Bronchial epithelial cell (primary cell): ENCODE measurements at places on chromosomes 1 and 21. TPM values are rescaled to one million over a fixed set of nuclear protein-coding genes. Genes with fewer than 3 reads are reported as not detected.

Gene FBLIM1
- 60.9 and 72.4 TPM in 2 replicates for total RNA-seq

Gene PTGS2
- total RNA-seq: 13.6 and 22.1 TPM in 2 replicates

Gene ARTN
- total RNA-seq: 8.7 and 20.1 TPM in 2 replicates

Gene TNN
- not detected in 2 replicates for total RNA-seq

Gene LCE6A
- total RNA-seq: not detected in 2 replicates

Gene TBX15
- total RNA-seq: not detected in 2 replicates

Gene SERINC2
- 23.2 and 40.7 TPM in 2 replicates for total RNA-seq

Gene GIPC2
- 0.38 and 1.1 TPM in 2 replicates for total RNA-seq

Gene NUF2
- 0.79 and 1.0 TPM in 2 replicates for total RNA-seq

Gene GRIK1
- not detected in 2 replicates for total RNA-seq

Gene TMEM200B
- total RNA-seq: 0.77 and 1.1 TPM in 2 replicates

Gene DNAH14
- 10.5 and 11.9 TPM in 2 replicates for total RNA-seq

GRCh38 chr1:160309571-160309970 lies 24.6 kb upstream of the PEX19 start:
- DNase-seq: no peak

- no peak for DNase-seq
Observed at GRCh38 chr1:67584938-67585337, 100.1 kb upstream of the GADD45A start.

- no peak for DNase-seq
Observed at GRCh38 chr1:241548008-241548407, 15.8 kb downstream of the KMO start.

GRCh38 chr1:19425646-19426239 lies 59.6 kb downstream of the CAPZB start:
- no peak for DNase-seq

- DNase-seq: no peak
Observed at GRCh38 chr1:36612881-36613280, 130.2 kb upstream of the CSF3R start.

GRCh38 chr1:14733048-14733778 lies 134.7 kb downstream of the KAZN start:
- peak; percentile 98 for DNase-seq

- DNase-seq: no peak
Observed at GRCh38 chr1:21670956-21671902, 2.1 kb upstream of the RAP1GAP start.

DNA sequence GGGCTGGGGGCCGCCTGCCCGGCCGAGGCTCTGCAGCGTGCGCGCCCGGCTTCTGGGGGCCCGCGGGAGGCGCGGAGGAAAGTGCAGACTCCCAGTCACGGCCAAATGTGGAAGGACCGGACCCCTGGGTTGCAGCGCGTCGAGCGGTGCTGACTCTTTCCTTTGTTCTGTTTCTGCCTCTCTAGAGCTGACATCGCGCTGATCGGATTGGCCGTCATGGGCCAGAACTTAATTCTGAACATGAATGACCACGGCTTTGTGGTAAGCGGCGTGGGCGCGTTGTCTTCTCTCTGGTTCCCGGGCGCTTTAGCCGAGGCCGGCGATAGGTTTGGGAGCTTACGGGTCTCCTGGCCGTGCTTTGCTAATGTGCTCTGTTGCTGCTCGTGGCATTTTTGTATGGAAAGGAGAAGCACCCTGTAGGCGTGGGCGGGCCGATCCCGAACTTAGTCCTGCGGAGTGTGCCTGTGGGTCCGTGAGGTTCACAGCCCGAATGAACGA lies 629 bp downstream of the PGD start:
- peak; percentile 25 for DNase-seq

GRCh38 chr1:187481581-187482148 lies 652.9 kb downstream of the PLA2G4A start:
- DNase-seq: no peak

GRCh38 chr1:231165371-231165770 lies 3.5 kb downstream of the TRIM67 start:
- DNase-seq: peak; percentile 69

DNA sequence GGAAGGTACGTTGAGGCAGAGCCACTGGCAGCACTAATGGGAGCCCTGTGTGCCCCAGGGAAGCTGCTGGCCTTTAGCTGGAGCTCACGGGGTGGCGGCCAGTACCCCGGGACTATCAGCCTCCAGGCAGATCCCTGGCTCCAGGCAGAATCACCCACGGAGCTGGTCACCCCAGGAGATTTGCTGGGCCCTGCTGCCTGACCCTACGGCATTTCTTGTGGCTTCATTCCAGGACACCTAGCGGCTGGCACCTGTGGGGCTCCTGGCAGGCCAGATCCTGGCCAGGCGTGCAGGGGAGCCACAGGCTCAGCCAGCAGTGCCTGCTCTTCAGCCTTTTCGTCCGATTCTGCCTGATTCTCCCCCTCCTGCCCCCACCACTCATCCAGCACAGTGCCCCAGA lies 7.1 kb downstream of the PADI1 start:
- no peak for DNase-seq

DNA sequence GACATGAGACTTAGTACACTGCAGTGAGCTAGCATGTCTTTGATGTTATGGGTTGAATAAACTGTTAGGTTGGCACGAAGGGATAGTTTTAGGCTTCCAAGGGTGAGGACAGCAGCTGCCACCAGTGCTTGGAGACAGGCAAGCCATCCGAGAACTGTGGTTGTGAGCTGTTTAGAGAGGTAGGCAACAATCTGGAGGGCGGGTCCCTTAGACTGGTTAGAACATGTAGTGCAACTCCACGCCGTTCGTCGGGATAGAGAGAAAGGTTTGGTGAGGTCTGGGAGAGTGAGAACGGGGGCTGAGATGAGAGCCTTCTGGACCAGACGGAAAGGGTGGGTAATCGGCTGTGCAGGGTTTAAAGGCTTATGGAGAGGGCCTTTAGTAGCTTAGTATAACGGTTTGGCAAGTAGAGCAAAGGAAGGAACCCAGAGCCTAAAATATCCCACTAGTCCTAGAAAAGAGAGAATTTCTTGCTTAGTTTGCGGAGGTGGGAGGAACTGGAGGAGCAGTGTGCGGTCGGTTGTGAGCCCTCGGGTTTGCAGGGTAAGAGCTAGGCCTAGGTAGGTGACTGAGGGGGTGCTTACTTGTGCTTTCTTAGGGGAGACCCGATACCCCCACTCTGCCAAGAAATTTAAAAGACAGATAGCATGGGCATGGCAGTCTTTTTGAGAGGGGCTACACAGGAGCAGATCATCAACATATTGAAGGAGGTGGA lies 72.8 kb downstream of the CNST start:
- DNase-seq: no peak

DNA sequence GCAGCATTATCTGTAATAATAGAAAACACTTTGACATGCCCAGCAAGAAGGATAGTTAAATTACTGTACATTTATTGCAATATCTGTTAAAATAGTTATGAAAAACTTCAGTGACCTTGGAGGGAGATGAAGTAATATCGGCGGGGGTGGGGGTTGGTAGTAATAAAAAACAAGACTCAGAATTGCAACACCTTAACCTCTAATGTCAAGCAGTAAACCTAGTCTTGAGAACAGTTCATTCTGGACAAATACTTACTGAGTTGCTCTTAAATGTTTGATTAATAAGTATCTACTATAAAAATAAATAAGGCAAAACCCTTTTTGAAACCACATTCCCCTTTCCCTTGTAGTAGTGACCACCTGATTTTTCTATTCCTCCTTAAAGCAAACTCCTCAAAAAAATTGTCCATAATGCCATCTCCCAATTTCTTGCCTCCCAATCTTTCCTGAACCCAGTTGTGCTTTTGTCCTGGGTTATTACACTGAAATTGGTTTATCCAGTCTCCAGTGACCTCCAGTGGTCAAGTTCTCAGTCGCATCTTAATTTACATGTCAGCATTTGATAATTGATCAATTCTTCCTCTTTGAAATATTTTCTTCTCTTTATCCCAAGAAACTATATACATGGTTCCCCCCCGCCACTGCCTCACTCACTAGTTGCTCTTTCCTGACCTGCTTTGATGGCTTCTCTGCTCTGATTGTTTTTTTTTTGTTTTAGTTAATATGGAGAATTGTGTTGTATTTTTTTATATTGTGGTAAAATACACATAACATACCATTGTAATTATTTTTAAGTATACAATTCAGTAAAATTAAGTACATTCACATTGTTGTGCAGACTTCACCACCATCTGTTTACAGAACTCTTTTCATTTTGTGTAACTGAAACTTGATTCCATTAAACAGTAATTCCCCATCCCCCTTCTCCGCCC lies 36.8 kb downstream of the RAP1A start:
- peak; percentile 57 for DNase-seq

DNA sequence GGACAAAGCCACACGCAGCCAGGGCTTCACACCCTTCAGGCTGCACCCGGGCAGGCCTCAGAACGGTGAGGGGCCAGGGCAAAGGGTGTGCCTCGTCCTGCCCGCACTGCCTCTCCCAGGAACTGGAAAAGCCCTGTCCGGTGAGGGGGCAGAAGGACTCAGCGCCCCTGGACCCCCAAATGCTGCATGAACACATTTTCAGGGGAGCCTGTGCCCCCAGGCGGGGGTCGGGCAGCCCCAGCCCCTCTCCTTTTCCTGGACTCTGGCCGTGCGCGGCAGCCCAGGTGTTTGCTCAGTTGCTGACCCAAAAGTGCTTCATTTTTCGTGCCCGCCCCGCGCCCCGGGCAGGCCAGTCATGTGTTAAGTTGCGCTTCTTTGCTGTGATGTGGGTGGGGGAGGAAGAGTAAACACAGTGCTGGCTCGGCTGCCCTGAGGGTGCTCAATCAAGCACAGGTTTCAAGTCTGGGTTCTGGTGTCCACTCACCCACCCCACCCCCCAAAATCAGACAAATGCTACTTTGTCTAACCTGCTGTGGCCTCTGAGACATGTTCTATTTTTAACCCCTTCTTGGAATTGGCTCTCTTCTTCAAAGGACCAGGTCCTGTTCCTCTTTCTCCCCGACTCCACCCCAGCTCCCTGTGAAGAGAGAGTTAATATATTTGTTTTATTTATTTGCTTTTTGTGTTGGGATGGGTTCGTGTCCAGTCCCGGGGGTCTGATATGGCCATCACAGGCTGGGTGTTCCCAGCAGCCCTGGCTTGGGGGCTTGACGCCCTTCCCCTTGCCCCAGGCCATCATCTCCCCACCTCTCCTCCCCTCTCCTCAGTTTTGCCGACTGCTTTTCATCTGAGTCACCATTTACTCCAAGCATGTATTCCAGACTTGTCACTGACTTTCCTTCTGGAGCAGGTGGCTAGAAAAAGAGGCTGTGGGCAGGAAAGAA lies 8.1 kb downstream of the PSRC1 start:
- DNase-seq: peak; percentile 95

DNA sequence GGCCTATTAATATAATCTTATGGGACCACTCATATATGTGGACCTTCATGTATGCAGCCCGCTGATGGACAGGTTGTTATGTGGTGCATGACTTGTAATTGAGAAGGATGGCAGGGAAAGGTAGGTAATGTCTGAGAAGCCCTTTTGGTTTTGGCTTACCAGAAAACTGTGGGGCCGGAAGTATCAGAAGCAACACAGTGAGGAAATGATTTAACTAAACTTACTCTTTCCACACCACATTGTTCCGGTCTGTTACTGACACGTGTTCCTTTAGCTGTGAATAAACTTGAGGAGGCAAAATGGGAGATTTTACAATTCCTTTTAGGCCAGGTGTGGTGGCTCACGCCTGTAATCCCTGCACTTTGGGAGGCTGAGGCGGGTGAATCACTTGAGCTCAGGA lies 32.4 kb downstream of the KIF1B start:
- DNase-seq: no peak

DNA sequence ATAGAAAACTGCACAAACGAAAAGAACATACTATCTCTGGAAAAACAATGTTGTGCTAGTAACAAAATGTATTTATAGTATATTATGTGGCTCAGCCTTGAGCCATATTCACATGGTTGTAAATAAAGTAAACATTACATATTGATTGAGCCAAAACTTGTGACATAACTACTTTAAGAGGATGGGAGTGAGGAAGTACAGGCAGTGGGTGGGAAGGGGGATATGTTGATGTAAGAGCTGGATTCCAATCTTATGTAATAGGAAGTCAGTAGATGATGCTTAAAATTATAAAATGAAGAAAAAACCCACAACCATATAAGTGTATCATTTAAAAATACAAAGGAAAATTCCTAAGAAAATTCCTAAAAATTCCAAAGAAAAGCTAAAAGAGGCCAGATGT lies 42.7 kb downstream of the RHOU start:
- no peak for DNase-seq

- DNase-seq: no peak
Observed at GRCh38 chr1:117707371-117707770, 101.5 kb downstream of the TENT5C start.

DNA sequence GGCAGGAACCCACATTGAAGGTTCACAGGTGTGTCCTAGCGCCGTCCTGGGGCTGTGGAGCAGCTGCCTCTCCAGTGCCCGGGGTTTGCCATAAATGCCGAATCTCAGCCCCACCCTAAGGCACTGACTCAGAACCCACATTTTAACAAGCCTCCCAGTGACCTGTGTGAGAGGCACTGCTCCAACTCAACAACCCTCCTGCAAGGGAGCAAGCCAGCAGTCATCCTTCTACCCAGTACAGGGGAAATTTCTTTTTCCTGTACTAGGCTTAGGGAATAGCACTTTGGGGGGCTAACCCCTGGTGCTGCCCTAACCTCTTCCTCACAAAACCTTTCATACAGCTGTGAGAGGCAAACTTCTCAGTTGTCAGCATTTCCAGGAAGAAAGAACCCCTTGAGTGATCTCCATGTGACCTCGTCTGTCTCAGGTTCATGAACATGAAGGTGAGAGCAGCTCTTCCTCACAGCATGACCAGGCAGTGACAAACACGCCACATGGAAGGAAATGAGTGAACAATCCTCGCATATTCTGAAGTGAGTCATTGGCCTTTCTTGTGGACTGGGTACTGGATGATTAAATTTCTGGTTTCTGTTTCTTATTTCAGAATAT lies 11.4 kb upstream of the BCAR3 start:
- peak; percentile 97 for DNase-seq

DNA sequence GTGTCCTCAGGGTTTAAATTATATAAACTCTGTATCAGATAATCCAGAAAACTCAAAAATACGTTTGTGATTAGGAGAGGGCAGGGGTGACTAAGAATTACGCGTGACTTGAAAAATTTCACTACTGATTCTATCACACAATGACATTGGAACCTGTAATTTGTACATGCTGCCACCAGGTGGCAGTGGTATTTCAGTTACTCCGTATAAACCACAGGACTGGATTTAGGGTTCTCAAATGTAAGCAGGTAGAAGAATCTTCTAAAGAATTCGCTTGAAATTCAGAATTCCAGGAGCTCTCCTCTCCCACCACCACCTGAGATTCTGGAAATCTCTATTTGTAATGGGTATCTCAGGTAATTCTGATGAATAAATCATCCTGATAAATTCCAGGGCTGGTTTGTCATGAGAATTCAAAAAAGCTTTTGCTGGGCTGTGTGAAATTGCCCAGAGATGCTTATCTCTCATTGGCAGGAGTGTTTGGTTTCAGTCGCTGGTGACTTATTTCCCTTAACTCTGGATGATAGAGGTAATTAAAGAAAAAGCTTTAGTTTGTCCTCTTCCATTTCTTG lies 1.7 kb upstream of the KRTAP7-1 start:
- DNase-seq: peak; percentile 7

DNA sequence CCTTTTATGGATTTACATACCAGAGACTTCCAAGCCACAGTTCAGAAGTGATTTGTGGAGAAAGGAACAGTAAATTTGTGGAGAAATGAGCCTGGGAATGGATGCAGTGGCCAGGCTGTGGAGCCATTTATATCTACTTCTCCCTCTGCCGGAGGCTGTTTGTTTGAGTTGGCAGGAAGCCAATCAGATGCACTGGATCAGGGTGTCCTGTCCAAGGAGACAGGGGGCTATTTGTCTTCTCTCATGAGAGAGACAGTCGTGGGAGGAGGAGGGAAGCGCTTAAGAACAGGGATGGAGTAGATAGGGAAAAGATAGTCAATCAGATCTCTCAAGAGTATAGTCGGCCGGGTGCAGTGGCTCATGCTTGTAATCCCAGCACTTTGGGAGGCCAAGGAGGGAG lies 2.8 kb upstream of the HAPLN2 start:
- DNase-seq: no peak

- DNase-seq: peak; percentile 78
Observed at GRCh38 chr1:201346337-201346939, 31.0 kb downstream of the TNNT2 start.
